CD8-positive, alpha-beta memory T cell (primary cell): ENCODE measurements at places on chromosomes 7 and 10.

- DNase-seq, result no peak
These were observed 45.3 kb downstream of the HK1 start for GRCh38 chr10:69323622-69324021.

DNA sequence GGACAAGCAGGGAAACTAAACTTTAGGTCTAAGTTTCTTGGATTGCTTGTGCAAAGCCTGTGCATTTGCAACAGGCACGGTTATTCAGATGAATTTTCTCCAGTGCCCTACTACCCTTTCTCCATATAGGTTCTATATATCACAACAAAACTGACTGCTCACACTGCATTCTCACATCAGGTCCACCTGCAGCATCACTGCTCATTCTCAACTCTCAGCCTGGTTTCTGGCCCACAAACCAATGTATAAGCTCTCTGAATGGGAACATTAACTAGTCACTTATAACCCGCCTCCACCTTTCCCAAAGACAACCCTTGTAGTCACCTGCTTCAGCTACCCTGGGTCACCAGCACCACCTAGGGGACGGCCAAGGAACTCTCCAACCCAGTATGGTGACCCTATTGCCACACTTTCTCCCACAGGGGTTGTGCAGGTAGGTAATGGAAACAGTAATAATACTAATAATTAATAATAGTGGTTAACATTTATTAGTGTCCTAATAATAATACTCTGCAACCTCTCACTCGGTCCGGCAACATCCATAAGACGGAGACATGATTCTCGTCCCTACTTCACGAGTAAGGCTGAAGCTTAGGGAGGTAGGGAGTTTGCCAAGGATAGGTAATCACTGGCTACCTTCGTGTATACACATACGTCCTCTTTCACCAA lies 97.3 kb downstream of the CLEC2L start:
- no peak for DNase-seq

- DNase-seq, result no peak
These were observed 6.7 kb upstream of the JAKMIP3 start for GRCh38 chr10:132058793-132059759.

DNA sequence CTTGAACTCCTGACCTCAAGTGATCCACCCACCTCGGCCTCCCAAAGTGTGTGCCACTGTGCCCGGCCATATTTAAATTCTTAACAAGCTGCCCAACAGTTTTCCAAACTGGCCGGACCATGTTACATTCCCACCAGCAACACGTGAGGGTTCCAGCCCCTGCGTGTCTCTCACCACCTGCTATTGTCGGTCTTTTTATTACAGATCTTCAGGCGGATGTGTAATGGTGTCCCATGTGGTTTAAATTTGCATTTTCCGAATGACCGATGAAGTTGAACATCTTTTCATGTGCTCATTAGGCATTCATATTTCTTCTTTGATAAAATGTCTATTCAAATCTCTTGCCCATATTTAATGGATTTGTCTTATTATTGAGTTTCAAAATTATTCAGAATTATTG lies 11.5 kb downstream of the ELFN1 start:
- DNase-seq, result no peak

GRCh38 chr7:123712619-123713018 lies 36.2 kb downstream of the WASL start:
- no peak for DNase-seq

- DNase-seq, result no peak
These were observed 26.2 kb downstream of the ADAM22 start for GRCh38 chr7:87960239-87960638.

DNA sequence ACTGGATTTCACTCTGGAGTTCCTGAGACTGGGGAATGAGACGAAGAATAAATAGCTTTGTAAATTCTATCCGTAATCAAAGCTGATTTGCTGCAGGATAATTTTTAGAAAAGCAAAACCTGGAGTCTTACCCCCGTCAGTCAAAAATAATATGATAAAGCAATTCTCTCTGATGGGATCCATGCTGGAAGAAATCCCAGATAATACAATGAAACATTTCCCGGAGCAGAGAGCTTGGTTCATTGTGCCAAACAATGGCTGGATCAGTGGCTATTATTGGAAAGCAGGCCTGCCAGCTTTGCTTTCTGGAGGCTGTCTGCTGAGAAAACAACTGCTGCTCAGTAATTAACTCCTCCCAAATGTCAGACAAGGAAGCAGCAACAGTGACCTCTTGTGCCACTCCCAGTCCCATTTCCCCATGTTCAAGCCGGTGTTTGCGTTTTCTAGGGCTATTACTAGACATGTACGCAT lies 609.4 kb upstream of the PCDH15 start:
- no peak for DNase-seq

GRCh38 chr10:120424198-120424464 lies 32.9 kb upstream of the PLPP4 start:
- DNase-seq, result no peak

- no peak for DNase-seq
These were observed 2.0 kb upstream of the FEZF1 start for GRCh38 chr7:122306320-122307227.

GRCh38 chr10:131085091-131085860 lies 226.2 kb downstream of the TCERG1L start:
- no peak for DNase-seq

- DNase-seq, result no peak
These were observed 63.0 kb downstream of the AOAH start for GRCh38 chr7:36661135-36661840.

- no peak for DNase-seq
These were observed 46.3 kb downstream of the EGFR start for GRCh38 chr7:55065079-55065478.

DNA sequence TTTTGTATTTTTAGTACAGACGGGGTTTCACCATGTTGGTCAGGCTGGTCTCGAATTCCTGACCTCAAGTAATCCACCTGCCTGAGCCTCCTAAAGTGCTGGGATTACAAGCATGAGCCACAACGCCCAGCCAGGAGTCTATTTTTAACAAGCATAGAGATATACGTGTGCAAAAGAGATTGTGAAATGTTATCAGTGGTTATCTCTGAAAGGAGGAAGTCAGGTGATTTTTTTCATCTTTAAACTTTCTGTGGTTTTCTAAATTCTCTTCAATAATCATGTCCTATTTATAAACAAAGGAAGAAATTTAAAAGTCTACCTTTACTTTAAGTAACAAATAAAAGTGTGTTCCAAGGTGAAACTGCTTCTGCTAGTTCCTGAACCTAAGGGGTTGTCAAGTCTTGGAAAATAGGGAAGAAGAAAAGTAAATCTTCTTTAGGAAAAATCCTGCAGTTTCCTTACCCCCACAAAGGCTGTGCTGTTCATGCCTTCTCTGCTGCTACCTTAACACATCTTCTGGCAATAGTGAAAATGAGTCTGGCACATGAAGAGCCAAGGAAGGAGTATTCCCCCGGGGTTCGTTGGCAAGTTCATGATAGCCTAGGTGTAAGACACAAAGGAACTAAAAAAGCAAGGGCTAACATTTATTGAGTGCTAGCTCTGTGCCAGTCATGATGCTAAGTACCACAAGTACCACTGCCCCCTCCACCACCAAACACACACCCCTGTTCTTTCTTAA lies 51.1 kb downstream of the CYP26A1 start:
- DNase-seq, result no peak

DNA sequence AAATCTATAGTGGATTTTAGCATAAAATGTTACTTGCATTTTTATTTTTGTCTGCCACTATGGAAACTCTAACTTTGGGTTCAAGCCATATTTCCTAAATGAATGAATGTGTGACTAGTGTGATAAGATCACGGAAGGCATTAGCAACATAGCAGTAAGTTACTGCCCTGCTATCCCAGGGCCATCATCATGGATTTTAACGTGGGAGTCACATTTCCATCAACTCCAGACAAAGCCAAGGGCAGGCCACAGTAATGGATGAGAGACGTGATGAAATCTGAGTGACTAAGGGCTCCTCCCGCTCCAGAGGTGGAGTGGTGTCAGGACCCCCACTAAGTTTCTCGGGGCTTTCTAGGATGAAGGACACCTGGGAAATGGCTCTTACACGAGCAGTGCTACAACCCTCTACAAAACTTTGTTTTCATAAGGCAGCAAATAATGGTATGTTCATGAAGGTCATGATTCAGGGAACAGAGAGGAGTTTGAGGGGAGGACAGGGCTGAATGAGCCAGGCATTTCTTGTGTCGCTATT lies 34.3 kb downstream of the C10orf120 start:
- no peak for DNase-seq

DNA sequence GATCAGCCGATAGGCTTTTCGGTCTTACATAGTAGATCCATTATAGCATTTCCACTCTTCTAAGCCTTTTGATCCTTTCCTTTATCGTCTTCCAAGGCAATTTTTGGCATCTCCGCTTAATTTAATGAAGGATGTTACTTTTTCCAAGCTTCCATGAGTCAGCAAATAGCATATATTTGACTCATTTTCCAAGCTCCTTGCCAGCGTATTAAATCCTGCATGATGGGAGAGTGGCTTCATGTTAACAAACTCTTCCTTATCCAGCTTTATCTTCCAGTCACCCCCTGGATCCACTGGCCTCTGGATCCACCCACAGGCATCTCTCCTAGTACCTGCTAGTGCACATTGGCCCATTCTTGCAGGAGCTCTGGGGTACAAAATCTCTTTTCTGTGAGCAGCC lies 13.0 kb downstream of the OR9A2 start:
- no peak for DNase-seq
